GM04504 (cell line): ENCODE measurements at places on chromosomes 1 and 21.

- DNase-seq: no peak
Observed at GRCh38 chr1:202599669-202600431, 110.4 kb downstream of the SYT2 start.

GRCh38 chr21:43306391-43306790 lies 120.5 kb downstream of the SIK1 start:
- DNase-seq: no peak

DNA sequence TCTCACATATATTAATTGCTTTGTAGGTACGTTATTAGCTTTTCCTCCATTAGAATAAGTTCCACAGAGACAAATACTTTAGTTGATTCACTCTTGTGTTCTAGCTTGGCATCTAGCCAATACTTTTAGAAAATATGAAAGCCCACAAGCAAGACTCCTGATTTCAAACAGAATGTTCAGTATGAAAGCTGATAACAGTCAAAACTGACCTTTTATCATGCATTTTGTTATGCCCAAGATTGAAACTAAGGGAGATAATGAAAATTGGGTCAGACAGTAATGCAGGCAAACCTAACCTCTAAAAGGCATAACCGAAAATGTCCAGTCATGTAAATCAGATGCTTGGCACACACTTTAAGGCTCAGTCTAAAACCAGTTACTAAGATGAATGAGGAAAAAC lies 61.7 kb downstream of the ERICH3 start:
- no peak for DNase-seq

GRCh38 chr1:70143048-70143659 lies 62.2 kb downstream of the LRRC40 start:
- peak; percentile 38 for DNase-seq

- DNase-seq: no peak
Observed at GRCh38 chr1:193036337-193037047, 22.7 kb downstream of the UCHL5 start.

DNA sequence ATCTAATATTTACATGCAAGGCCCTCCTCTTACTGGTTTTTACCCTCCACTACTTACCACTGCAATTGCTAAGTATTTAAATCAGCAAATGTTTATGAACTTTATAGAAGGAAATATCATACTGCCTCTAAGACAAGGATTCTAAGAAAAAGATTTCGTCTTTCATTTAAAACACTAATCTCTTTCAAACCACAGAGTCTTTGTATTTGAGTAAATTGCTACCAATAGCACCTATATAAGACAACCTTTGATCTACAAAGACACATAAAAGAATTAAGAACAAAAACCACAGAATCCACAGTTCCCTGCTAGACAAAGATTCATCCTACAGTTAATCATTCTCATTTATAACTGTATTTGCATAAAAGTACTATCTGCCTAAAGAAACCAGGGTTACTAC lies 37.6 kb downstream of the RNF115 start:
- no peak for DNase-seq

DNA sequence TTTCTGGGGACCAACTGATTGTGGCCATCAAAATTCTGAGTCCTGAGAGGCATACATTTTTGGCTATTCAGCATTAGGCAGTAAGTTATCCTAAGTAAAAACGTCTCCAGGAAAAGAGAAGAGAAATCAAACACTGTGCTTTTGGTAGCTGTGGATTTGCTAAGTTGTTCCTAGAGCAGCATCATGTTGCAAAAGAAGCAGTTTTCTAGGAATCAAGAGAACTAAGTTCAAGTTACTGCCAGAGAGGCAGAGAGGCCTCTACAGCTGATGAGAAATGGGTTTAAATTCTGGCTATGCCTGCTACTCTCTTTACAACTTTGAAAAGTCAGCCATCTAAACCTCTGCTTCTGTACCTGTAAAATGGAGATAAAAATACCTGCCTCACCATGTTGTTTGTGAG lies 22.8 kb downstream of the RD3 start:
- DNase-seq: no peak

- DNase-seq: no peak
Observed at GRCh38 chr1:153324912-153325311, 12.2 kb upstream of the PGLYRP3 start.

- no peak for DNase-seq
Observed at GRCh38 chr1:206796981-206797402, 24.7 kb upstream of the IL10 start.

GRCh38 chr1:212959266-212960220 lies 9.2 kb downstream of the VASH2 start:
- DNase-seq: no peak

DNA sequence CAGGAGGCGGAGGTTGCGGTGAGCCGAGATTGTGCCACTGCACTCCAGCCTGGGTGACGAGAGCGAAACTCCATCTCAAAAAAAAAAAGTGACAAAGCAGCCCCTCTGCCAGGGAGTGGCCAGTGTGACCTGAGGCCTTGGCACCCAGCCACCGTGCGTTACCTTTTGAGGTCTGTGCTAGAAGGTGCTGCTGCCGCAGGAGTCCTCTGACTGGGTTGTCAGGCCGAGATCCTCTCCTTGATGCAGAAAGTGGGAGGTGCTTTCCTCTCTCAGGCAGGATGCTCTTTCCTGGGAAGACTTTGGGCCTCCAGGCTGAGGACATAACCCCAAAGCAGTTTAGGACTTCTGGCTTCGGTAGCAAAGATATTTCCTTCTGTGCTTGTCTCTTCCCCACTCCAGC lies 280.5 kb upstream of the VAMP3 start:
- DNase-seq: no peak

- DNase-seq: peak; percentile 68
Observed at GRCh38 chr1:35451125-35451528, 106.1 kb downstream of the KIAA0319L start.

DNA sequence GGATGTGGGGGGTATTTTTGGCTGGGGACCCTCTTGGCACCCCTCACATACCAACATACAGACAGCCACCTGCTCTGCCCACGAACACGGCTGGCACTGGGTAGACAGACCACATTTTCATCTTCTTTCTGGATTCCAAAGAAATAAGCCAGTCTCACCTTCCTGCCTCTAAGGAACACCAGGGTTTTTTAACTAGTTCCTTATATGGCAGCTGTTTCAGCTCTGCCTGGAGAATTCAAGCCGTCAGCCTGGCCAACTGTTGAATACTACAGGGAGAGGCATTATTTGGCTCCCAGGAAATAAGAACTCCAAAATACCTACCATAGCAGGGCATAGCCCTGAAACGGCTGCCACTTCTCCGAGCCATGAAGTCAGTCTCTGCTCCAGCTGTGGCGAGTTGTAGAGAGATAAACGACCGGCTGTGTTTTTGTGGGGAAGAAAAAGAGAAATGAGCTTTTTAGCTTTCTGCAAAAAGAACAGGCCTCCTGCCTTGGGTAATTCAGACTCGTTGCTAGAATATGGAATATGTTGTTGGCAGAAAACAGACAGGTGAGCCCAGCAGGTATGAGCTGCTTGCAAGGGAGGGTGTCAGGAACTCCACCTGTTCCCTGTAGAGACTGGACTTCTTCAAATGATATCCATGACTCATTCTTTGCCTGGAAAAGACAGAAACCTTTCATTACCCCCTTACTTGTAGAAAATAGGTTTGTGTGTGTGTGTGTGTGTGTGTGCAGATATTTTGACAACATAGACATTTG lies 51.8 kb downstream of the MT1HL1 start:
- DNase-seq: no peak

GRCh38 chr1:7341145-7341905 lies 429.8 kb upstream of the VAMP3 start:
- DNase-seq: no peak

GRCh38 chr1:19582318-19582717 lies 61.8 kb upstream of the NBL1 start:
- no peak for DNase-seq

DNA sequence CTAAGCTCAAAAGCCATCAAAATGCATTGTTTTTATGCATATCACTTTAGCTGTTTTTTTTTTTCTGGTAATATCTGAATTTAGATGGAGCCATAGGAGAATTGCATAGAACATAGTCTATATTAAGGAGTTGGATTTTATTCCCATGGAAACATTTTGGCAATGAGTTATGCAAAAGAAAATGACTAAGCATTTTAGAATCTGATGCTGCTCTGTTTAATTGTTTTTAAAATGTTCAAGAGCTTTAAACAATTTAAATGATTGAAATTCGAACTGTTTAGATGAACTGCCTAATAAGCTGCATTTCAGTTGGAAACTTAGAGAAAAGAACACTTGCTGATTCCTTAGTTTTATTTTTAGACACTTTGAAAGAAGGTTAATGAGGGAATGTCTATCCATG lies 1531.5 kb upstream of the B3GALT2 start:
- no peak for DNase-seq

DNA sequence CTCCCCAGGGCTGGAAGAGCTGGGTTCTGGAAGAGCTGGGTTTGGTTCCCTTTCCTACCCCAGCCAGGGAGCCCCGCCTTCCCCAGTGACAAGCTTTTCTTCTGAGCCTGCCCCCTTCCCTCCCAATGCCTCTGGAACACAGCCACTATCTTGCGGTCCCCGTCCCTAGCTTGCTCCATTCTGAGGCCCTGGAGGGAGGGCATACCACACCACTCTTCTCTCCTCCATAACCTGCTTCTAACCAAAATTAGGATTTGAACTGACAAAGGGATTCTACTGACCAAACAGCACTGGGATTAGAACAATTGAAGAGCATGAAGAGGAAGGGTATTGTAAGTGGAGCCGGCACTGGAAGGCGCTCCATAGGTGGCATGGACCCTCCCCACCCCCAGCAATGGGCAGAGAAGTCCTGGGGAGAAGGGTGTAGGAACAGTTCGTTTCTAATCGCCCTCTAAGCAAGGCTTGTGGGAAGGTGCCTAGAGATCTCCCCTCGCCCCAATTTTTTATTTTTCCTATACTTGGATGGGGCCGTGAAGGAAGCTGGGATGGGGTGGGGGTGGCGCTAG lies 690 bp downstream of the C1orf216 start:
- DNase-seq: peak; percentile 56

- DNase-seq: no peak
Observed at GRCh38 chr1:159315381-159315780, 13.2 kb downstream of the FCER1A start.

GRCh38 chr1:226949401-226949800 lies 9.3 kb downstream of the COQ8A start:
- DNase-seq: no peak

GRCh38 chr1:218394416-218394815 lies 49.3 kb downstream of the TGFB2 start:
- no peak for DNase-seq

- DNase-seq: no peak
Observed at GRCh38 chr1:1120096-1120495, 4.2 kb upstream of the C1orf159 start.

DNA sequence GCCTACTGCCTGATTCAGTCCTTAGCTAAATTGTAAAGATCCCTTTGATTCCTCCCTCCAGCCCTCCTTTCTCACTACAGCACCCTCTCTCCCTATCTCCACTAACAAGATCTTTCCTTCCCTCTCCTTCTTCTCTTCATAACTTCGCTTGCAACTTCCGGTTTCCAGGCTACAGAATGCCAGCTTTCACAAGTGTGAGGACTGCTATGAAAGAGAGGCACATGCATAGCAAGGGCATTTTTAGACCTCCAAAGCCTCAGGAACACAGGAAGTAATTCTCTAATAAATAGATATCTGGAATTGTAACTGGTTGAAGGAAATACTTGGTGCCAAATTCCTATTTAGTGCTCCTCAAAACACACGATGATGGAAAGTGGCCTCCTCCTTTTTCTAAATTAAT lies 196.7 kb downstream of the HLX start:
- no peak for DNase-seq

DNA sequence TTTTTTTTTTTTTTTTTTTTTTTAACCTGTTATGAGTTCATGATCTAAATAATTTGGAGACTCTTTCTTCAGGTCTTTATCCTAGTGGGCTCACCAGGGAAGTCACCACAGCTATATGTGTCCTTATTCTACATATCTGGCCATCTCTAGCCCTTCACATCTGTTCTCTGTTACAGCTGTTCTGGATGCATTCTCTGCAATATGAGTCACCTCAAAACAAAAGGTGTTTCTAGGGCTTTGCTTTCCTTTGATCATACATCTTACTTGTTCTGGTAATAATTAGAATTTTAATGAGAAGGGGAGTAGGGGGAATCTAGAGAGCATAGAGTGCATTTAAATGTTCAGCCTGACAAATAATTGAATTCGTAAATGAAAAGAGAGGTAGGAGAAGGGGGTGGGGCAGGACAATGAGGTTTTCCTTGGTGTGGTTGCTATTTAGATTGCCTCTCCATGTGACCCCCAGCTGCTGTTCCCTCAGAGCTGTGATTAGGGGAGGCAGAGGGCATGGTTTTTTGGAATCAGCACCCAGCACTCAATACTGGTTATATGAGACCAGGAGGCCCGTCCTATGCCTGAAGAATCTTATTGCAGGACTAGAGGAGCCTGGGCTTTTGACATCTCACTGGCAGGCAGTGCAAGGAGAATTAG lies 8.0 kb downstream of the SYT6 start:
- DNase-seq: no peak

DNA sequence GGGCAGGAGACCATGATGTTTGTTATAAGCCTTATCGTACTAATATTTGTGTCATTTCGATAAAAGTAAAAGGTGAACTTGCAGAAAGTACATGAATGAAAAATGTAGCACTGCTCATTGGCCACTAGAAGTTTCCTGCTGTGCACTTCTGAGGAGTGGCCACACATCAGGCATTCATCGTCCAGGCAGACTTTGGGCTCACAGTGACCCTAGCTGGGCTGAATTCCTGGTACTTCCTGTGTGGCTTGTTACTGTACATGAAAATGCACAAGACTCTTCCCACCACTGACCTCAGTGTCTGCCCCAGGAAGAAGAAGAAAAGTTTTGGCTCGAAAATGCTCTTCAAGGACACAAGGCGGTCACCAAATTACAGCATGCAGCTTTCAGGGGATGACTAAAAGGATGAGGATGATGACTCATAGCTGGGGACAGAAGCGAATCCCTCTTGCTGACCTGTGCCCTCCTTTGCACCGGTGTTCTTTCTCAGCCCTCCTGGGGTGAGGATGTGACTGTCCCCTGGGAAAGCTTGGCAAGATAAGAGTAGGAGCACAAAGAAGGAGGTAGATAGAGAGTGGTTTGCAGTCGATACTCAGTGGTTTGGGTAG lies 252.4 kb upstream of the KAZN start:
- no peak for DNase-seq

GRCh38 chr1:185166106-185166505 lies 9.1 kb downstream of the SWT1 start:
- no peak for DNase-seq

GRCh38 chr1:217088011-217088410 lies 364.8 kb upstream of the ESRRG start:
- DNase-seq: no peak
